Activated T-cell treated with anti-CD3 and anti-CD28 coated beads for 1 hour (primary cell): ENCODE measurements at places on chromosomes 12 and 14.

GRCh38 chr12:117966511-117966910 lies 2.3 kb downstream of the KSR2 start:
- DNase-seq = no peak

DNA sequence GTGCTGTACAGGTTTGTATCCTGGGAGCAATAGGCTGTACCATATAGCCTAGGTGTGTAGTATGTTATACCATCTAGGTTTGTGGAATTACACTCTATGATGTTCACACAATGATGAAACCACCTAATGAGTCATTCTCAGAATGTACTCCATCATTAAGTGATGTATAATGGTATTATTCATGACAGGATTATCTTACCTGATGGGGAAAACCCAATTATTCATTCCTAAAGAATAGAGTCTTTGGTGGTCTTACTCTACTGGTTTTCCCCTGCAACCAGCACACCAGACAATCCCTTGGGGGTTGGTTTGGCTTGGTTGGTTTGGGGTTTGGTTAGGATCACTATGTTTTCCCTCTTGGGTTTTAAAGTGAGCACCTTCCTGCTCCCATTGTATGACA lies 12.6 kb upstream of the OR10P1 start:
- DNase-seq = no peak

GRCh38 chr12:46560874-46561273 lies 188.3 kb upstream of the SLC38A2 start:
- DNase-seq = no peak

GRCh38 chr12:116955382-116956021 lies 44.8 kb downstream of the FBXW8 start:
- no peak for DNase-seq

GRCh38 chr14:61252369-61253063 lies 28.6 kb downstream of the TMEM30B start:
- DNase-seq = peak; percentile 32

GRCh38 chr12:5739917-5740316 lies 205.1 kb downstream of the ANO2 start:
- no peak for DNase-seq

- no peak for DNase-seq
Observed at GRCh38 chr12:16581416-16581815, 24.5 kb downstream of the LMO3 start.

GRCh38 chr12:176321-177181 lies 37.4 kb downstream of the SLC6A12 start:
- no peak for DNase-seq

GRCh38 chr12:132614861-132615578 lies 3.6 kb upstream of the P2RX2 start:
- peak; percentile 81 for DNase-seq

DNA sequence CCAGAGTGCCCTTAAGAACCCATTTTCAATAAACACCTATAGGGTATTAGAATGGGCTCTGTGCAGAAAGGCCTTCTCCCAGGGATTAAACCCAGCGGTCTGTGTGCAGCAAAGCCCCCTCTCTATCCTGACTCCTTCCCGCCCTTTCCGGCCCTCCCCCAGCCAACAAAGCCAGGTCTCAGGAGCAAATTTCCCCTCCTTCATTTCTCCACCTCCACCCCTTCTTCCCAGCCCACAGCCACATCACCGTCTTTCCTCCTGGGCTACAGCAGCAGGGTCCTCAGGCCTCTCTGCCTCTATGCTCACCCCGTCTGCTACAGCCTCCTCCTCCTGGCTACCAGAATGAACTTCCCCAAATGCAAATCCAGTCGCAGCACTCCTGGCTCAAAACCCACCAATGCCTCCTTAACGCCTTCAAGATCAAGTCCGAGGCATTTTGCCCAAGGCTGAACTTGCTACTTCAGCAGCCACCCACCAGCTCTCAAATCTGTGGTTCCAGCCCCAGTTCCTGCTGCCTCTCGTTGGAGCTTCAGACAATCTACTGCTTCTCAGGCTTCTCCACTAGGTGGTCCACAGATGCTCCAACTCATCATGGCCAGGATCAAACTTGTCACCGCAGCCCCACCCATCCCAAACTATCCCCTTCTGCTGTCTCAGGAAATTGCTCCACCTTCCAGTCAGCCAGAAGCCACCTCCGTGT lies 134.8 kb downstream of the BCL11B start:
- DNase-seq = no peak

- DNase-seq = no peak
Observed at GRCh38 chr14:55545779-55546178, 34.2 kb upstream of the KTN1 start.

- no peak for DNase-seq
Observed at GRCh38 chr14:90349739-90350138, 18.0 kb upstream of the NRDE2 start.

DNA sequence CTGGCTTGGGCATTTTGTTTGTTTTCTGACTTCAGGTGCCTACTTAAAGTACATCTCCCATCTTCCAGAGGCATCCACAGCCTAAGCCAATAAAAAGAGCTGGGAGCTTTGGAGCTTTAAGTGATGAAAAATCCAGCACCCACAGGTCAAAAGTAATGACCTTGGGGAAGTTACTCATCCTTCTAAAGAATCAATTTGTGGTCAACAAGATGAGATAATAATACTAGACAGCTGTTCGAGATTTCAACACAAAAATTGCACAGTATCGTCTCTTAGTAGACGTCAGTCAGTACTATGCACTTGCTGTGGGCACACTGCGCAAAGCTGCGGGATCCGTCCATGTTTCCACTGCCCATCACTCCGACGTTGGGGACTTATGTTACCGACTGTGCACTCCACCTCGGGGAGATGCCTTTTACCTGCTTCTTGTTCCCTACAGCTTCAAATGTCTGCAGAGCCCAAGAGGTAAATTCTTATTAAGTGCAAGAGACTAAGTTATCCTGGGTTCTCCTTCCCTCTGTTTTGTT lies 1.3 kb downstream of the ST8SIA1 start:
- DNase-seq = no peak

DNA sequence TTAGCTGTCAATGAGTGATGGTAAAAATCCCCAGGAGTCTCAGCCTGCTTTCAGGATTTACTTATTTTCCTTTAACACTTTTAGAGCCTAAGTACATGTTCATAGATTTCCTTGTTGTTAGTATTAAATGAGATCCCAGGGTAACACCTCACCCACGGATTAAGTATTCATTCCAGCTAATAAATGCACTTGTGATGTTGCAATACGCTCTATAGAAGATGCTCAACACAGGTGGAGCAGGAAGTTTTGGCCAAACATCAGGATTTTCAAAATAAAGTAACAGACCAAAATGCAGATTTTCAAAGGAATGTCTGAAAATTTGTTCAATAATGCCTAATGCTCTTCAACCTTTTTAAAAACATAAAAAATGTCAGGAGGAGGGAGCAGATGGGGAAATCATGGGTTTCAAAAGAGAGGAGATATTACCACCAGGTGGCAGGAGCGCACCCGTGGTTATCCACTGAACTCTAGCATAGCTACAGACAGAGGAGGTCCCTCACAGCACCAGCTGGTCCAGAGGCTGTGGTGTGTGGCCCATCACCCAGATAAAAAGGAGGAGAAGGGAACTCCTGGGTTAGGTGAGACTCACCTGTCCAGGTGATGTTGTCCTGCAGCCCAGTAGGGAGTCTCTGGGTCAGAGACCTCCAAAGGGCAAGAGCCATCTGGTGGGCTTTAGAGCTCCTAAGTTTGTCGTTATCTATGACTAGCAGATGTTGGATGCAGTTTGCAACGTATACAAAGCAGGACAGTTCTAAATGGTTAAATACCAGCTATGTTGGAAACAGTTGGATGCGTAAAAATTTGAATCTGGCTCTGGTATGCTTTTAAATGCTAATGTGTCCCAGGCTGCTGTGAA lies 1158.4 kb upstream of the TMEM132C start:
- DNase-seq = peak; percentile 15

DNA sequence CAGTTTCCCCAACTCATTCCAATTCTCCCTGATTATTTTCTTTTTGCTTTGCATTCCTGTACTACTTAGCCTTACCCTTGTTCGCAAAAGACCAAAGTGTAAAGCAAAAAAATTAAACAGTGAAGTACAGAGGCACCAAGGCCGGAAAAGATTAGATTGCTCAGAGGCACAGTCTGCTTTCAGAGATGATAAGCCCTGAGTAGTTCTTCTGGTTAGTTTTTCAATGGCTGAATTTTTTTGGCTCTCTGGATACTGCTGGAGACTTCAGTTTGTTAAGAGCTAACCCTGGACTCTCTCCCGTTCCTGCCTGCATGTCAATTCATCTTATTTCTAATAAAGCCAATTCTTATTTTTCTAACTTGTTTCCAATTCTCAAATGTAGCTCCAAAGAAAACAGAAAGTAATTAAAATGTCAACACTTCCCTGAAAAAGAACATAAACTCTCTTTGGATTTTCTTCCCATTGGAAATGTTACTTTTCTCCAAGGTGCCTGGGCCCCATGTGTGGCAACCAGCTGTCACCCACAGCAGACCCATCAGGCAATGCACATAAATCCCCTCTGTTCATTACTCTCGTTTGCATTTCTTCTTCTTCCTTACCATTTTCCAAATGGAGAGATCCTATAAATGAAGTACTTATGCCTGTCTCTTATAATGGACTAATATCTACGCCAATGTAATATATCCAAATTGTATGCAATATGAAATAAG lies 142.8 kb downstream of the BTG1 start:
- no peak for DNase-seq

GRCh38 chr12:115956659-115957058 lies 320.8 kb downstream of the MED13L start:
- no peak for DNase-seq

- DNase-seq = no peak
Observed at GRCh38 chr14:93267149-93267711, 60.2 kb downstream of the UBR7 start.

DNA sequence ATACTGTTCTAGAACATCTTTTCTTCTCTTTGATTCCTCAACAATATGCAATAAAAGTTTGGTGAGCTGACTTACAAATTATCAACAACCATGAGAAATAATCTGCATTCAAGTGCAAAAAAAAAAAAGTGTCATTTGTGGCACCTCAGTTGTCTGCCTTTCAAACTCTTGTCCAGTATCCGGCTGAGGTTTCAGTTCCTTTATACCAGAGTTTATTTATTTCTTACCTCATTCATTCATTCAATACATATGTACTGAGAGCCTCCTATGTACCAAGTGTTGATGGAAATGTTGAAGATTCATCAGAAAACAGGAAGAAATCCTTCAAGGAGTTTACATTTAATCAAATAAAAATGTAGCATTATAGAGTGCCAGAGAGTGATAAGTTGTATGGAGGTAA lies 484.1 kb downstream of the RMST start:
- DNase-seq = no peak

DNA sequence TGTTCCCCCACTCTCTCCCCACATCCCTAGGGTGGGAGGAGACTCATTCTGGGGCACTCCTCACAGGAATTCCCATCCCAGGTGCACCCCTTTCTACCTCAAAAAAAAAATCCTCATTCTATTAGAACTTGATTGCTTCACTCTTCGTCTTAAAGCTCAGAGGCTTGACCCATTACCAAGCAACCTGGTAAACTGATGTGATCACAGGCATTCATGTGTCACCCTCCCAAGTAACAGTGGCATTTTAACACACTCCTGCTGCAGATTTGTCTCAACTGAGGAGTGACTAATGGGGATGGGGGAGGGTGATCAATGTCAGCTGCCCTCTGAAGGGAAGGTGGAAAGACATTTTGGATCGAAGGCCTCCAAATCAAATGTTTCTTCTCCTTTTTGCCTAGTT lies 78.1 kb upstream of the PTHLH start:
- DNase-seq = no peak

DNA sequence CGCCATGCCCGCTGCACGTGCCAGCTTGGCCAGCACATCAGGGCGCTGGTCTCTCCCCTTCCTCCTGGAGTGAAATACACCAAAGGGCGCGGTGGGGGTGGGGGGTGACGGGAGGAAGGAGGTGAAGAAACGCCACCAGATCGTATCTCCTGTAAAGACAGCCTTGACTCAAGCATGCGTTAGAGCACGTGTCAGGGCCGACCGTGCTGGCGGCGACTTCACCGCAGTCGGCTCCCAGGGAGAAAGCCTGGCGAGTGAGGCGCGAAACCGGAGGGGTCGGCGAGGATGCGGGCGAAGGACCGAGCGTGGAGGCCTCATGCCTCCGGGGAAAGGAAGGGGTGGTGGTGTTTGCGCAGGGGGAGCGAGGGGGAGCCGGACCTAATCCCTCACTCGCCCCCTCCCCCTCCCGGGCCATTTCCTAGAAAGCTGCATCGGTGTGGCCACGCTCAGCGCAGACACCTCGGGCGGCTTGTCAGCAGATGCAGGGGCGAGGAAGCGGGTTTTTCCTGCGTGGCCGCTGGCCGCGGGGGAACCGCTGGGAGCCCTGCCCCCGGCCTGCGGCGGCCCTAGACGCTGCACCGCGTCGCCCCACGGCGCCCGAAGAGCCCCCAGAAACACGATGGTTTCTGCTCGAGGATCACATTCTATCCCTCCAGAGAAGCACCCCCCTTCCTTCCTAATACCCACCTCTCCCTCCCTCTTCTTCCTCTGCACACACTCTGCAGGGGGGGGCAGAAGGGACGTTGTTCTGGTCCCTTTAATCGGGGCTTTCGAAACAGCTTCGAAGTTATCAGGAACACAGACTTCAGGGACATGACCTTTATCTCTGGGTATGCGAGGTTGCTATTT lies 914 bp upstream of the CCND2 start:
- peak; percentile 45 for DNase-seq

DNA sequence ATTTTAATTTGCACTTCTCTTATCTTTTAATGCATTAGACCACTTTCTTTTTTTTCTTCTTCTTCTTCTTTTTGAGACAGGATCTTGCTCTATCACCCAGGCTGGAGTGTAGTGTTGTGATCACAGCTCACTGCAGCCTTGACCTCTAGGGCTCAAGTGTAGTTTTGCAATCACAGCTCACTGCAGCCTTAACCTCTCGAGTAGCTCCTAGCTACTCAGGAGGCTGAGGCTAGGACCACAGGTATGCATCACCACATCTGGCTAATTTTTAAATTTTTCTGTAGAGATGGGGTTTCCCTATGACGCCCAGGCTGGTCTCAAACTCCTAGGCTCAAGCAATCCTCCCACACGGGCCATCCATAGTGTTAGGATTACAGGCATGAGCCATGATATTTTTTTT lies 12.7 kb downstream of the TMED8 start:
- no peak for DNase-seq

DNA sequence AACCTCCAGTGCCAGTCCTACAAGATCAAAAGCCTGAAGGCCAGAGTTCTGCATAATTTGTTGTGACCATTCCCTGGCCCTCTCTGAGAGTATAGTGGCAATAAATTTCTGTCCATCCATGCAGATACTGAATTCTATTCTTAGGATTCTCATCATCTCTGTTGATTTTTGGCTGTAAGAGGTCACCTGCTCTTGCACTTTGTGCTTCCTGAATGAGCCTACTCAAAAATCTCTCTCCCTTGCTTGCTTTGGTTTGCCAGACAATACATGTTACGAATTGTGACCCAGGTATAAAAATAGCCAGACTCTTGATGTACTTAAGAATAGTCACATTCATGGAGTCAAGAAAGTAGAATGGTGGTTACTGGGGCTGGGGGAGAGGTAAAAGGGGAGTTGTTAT lies 16.7 kb downstream of the ZNF664 start:
- DNase-seq = no peak

DNA sequence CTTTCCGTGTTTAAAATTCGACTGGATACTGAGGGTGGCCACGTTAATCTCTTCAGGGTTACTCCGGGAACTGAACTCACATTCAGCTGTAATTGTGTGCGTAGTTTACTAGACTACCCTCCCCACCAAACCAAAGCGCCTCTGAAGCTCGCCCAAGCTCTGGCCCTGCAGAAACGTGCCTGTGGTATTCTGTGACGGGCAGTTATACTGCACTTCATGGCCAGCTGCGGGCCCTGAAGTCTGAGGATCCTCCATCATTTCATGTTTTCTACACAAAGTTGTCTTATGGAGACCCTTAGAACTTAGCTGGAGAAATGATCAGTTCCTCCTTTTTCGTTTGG lies 688 bp downstream of the ZNF26 start:
- DNase-seq = no peak

GRCh38 chr12:65123435-65124063 lies 2.4 kb upstream of the WIF1 start:
- DNase-seq = no peak
